ENCODE measurements at places on chromosomes 2 and 18.

DNA sequence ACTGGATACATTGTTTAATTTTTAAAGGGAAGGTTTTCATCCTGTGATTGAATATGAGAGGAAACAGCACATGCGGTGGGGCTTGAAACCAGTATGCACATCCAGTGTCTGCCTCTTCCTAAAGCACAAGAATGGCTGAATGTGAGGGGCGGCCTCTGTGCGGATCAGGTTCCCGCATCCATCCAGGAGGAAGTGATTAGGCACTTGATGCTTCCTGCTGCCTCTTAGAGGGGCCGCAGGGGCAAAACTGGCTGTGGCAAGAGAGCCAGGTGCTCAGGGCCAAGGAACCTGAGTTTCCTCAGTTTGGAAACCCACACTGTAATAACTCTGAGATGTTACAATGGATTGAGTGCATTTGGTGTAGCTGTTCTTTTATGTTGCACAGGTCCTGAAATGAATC, 48.8 kb downstream of the THNSL2 start:
- no peak for DNase-seq

DNA sequence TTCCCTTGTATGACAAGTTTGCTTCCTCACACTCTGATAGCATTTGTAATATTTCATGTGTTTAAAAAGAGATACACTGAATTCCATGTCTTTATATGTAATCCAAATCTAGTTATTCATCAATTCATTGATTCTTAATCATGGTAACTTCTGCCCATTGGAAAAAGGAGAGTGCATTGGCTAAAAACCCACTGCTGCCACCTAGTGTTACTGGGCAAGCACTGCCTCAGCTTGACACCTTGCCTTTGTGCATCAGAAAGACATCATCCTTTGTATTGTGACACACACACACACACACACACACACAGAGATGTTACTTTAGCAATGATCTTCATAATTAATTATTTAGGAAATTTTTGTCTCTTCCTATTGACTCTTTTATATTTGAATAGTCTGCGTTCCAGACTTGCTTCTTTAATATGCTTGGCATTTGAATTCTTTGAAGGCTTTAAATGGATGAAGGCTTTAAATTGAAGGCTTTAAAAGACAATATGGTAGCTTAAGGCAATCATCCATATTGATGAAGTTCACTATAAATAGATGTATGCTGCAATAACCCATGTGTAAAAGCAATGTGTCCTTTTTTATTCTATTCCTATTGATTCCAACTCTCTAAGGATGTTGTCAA, 414.2 kb upstream of the CHST9 start:
- DNase-seq: no peak

- DNase-seq: no peak
Observed at GRCh38 chr2:238487134-238487533, 60.4 kb downstream of the ASB1 start.

DNA sequence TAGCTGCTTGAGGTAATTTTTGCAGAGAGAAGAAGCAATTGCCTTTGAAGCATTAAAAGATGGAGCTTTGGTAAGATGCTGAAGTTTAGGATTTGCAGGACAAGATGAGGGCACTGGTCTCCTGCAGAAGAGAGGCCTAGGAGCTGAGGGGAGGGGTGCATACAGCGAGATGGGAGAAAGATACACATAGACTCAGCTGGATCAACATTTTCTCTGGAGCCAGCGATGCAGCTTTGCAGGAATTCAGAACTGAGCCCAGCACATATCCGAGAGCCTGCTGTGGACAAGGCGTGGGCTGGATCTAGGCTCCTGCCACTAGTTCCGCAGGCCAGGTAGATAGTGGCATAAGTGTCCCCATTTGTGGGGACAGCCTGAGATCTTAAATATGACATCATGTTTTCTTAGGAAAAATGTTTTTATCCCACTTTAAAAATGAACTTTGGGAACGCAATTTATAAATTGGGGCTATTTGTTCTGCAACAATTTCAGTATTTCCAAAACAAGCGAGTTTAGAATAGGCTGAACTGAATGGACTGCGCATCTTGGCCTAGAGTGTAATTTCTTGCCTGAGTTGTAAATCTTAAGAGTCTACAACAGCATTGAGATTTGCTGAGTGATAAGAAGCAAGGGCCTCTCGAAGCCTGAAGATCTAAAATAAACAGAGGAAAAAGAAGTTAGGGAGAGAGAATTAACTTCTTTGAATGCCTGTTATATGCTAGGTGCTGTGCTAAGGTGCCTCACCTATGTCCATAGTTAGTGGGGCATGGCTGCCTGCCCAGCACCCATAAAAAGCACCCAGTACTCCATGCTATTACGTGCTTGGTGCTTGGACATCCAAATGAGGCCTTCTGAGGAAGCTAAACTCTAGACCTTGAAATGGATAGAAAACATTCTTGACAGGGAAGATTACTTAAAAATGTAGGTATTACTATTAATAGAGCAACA, 17.3 kb downstream of the GRHL1 start:
- no peak for DNase-seq

DNA sequence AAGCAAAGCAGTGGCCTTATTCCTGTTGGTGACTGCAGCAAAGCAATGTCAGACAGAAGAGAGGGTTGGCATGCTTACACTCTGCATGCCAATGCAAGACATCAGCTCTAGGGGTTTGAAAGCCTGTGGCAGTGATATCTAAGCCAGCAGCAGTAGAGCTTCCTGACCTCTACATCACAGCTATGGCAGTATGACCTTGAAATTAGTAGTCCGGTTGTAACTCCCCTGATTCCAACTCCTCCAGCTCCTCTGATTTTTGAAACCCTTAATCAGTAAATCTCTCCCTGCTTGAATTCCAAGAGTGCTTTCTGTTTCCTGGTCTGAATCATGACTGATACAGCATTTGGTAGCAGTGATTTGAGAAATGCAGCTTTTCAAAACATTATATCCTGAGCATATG, 60.0 kb upstream of the LRP1B start:
- no peak for DNase-seq

GRCh38 chr18:25929787-25930186, 160.6 kb downstream of the SS18 start:
- DNase-seq: no peak

GRCh38 chr2:176188774-176189680, 559 bp downstream of the HOXD1 start:
- no peak for DNase-seq

GRCh38 chr18:62327977-62328376, 2.9 kb downstream of the TNFRSF11A start:
- DNase-seq: no peak

DNA sequence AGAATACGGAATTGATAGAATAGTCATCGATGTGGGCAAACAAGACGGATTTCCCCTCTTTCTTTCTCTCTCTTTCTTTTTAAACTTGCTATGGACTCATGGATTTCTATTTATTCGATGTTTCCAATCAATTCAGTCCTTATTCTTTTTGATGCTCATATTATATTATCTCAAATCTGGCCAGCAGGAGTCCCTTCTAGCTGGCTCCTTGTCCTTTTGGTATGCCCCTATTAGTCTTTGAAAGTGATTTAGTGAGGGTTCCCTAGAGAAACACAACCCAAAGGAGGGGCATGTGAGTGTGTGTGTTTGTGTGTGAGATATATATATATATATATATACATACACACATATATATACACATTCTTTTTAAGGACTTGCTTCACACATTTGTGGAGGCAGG, 23.5 kb upstream of the BIN1 start:
- DNase-seq: no peak

DNA sequence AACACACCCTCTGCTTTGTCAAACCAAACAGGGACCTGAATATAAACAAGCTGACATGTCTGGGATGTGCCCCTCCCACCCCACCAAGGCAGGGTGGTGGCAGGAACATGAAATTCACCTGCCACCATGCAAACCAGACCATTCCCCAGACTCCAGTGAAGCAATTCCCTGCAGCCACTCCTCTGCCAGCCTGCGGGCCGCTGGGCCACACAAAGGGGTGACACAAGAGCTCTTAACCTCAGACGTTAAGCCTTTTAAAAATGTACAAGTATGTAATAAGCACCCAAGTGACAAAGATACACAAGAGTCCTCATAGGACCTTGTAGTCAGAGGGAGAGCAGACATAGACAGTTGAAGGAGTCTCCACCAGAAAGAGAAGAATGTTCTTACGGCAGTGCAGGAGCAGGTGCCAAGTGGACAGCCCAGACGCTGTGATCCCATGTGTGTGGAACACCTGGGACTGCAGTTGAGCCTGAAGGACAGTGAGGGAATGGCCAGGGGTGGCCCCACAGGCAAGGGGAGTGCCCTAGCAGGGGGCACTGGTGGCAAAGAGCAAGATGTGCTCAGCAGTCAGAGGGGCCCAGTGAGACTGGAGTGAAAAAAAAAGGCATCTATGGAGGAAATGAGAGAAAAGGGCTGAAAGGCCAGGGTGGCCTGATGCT, 36.9 kb downstream of the CRACDL start:
- DNase-seq: no peak

DNA sequence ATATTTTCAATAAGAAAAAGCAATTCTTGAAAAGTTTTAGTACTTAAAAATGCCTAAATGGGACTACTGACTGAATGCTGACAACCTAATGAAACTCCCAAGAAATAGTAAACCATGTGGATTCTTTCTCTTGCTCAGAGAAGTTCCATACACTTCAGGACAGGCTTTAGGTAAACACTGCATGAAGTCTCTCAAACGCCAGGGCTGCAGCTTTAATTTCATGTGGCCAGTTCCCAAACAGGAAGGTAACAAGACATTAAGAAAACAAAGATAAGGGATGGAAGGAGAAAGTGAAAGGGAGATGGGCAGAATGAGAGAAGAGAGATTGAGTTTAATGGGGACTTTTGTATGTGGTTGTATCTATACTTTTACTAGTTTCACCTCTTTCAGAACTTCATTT, 734.7 kb upstream of the PKDCC start:
- no peak for DNase-seq

DNA sequence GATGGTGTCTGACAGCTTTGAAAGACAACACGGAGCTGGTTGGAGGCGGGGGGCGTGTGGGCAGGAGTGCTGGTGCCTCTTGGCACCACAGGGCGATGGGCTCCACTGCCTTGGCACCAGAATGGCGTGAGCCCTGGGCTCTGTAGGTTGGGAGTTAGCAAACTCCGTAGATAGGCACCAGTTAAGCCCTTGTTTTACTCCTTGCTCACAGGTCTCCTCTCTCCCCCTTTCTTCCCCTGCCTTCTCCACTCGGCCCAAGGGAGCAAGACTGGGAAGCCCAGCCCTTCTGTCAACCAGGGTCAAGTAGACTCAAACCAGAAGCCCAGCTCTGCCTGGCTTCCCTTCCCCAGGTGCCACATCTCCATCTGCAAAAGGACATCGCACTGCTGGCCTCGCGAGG, 281.7 kb upstream of the ID2 start:
- DNase-seq: no peak

DNA sequence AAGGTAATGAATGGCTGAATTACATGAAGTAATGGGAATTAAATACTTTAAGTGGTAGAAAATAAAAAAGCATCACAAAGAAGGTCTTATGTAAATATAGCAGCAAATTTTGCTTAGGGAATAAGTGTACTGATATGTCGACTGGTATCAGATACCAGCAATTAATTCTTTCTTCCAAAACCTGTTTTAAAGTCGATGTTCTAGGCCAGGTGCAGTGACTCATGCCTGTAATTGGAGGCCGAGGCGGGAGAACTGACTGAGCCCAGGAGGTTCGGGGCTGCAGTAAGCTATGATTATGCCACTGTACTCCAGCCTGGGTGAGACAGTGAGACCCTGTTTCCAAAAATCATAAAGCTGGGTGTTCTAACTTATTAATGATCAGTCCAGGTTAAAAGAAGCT, 30.3 kb downstream of the SP3 start:
- DNase-seq: peak; percentile 8

- DNase-seq: no peak
Observed at GRCh38 chr2:7693246-7694075, 776.2 kb downstream of the RNF144A start.

DNA sequence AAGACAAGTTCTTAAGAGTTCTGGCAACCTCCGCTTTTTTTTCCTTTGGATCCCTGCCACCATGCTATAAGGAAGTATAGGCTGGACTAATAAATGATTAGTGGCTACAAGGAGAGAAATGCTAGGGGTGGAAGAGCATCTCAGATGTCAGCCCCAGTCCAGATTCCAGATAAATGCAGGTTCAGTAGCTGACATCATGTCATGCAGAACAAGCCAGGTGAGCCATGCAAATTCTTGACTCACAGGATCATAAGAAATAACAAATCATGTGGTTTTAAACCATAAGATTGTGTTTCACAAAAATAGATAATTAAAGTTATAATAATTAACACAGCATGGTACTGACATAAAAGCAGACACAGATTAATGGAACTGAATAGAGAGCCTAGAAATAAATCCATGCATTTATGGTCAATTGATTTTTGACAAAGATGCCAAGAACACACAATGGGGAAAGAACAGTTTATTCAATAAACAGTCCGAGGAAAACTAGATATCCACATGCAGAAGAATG, 152.9 kb upstream of the SESTD1 start:
- DNase-seq: no peak

DNA sequence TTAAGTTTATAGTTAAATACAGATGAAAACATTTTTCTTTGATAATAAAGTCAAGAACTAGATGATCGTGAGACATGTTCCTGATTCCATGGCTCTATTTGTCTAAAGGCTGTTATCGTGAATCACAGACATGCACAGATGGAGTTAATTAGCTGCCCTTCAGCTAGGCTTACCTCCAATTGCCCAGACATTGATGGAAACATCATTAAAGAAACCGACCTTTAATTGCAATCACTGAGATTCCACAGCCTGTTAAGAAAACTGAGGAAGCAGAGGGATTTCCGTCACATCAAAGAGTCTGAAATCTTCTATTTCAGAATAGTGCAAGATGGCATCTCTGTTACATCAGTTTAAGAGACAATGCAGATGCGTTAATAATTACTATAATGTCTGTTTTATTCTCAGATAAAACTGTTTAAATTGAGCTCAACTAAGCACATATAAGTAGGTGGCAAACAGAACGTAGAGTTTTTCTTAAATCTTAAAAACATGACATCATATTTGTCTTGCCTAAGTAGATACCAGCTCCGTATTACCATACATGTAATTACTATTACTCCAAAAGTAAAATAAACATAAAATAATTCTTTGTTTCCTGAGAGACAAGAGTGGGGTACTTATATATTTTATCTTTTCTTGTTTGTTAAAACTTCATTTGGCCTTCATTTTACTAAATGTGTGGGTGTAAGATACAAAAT, 23.9 kb upstream of the CRACDL start:
- DNase-seq: no peak

Measured in activated CD4-positive, alpha-beta T cell treated with anti-CD3 and anti-CD28 coated beads, Interleukin-2, amount 50 U/mL, for 1 hour (primary cell).